ENCODE measurements at places on chromosomes 6 and 20.
A peak's percentile ranks its signal among the peaks of the same experiment; 100 is the strongest.

- no peak for DNase-seq
- no peaks in the 10 kb centered on the region for H3K36me3 ChIP-seq
These were observed 15.9 kb upstream of the ADGB start for GRCh38 chr6:146582857-146583256.

DNA sequence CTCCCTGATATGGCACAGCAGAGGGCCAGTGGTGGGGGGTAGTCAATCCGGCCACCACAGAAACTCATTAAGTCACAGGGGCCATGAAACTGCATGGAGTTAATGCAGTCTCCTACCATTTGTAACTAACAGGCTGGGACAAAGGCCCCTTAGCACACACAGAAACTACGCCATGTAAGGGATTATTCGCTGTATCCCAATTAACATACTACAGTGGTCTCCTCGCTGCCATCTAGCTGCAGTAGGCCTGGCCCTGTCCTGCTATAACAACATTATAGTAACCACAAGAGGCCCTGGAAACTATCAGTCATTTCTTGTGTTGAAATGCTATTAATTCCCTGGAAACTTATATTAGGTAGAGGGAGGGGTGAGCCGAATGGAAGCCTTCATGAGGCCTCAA is 72.3 kb upstream of the CCN2 start:
- no peaks in the 10 kb centered on the region for H3K36me3 ChIP-seq
- H3K27me3 ChIP-seq = no peaks in the 10 kb centered on the region
- H3K4me1 ChIP-seq = peaks cover 14% of the 10 kb centered on the region
- H3K4me3 ChIP-seq = no peak overlapping the region
- no peak for DNase-seq

DNA sequence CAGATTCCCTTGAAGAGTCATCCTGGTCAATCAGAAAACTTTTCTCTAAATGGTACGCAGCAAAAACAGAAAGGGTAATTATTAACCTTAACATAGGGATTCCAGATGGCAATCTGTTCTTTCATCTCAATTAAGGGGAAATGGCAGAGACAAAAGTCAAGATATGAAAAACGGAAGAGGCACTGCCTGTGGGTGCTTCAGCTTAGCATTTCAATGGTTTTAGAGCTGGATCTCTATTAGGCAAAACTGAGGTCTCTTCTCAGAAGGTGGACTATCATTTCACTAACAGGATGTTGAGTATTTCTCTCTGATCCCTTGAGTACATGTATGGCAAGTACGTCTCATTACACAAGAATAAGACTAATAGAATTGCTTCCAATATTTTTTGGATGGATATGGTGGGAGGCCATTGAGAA is 296.9 kb downstream of the HIVEP2 start:
- H3K4me3 ChIP-seq = no peak overlapping the region
- no peak for DNase-seq
- H3K36me3 ChIP-seq = no peaks in the 10 kb centered on the region
- peaks cover 55% of the 10 kb centered on the region for H3K27me3 ChIP-seq
- no peaks in the 10 kb centered on the region for H3K4me1 ChIP-seq

- no peaks in the 10 kb centered on the region for H3K4me1 ChIP-seq
- H3K27me3 ChIP-seq = no peaks in the 10 kb centered on the region
- no peak overlapping the region for H3K27ac ChIP-seq
- no peak for DNase-seq
- H3K36me3 ChIP-seq = no peaks in the 10 kb centered on the region
These were observed 38.2 kb downstream of the ATRN start for GRCh38 chr20:3509064-3509463.

DNA sequence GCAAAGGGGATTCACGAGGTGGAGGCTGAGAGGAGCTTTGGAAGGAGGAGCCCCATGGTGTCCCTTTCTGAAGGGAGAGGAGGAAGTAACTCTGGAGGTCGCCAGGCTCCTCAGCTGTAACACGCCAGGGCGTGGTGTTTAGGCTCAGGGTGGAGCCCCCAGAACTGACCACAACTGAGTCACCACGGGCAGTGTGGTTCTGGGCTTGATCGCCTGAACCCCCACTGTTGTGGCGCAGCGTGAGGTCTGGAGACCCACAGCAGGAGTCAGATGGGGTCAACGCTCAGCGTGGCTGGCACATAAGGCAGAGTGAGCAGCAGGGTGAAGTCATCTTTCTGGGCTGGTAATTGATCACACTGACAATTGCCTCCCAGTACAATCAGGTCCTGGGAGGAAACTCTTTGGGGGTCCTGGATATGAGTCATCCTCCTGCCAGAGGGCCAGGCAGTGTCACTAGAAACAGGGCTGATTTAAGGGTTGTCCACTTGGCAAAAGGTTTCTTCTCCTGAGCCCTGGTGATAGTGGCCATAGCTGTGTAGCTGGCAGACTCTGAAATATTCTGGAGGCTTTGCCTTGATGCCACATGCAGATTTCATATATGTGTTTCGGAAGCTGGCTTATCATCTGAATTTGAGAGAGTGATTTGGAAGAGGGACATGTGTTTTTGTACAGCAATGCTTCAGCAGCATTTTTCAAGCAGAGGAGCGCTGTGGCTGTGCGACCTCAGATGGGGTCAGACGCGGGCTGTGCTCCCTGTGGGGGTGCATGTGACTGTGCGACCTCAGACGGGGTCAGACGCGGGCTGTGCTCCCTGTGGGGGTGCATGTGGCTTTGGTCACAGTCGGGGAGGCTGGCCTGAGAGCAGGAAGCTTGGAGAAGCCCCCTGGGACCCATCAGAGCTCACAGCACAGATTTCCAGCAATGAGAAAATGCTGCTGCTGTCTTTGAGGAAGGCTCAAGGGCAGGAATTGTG is 50.0 kb downstream of the SYNJ2 start:
- peak; percentile 91 for DNase-seq
- H3K27me3 ChIP-seq = no peaks in the 10 kb centered on the region
- peaks cover 45% of the 10 kb centered on the region for H3K36me3 ChIP-seq
- H3K4me1 ChIP-seq = peaks cover 84% of the 10 kb centered on the region

GRCh38 chr6:110567957-110568696 is 91.7 kb upstream of the SLC22A16 start:
- no peaks in the 10 kb centered on the region for H3K36me3 ChIP-seq
- H3K27ac ChIP-seq = no peak overlapping the region
- no peak for DNase-seq
- H3K4me3 ChIP-seq = no peak overlapping the region
- no peaks in the 10 kb centered on the region for H3K27me3 ChIP-seq

- peak overlapping the region; percentile 47 for H3K27ac ChIP-seq
- no peaks in the 10 kb centered on the region for H3K36me3 ChIP-seq
- no peaks in the 10 kb centered on the region for H3K27me3 ChIP-seq
- no peak overlapping the region for H3K4me3 ChIP-seq
- peaks cover 46% of the 10 kb centered on the region for H3K4me1 ChIP-seq
These were observed 116.8 kb upstream of the DST start for GRCh38 chr6:56759521-56759920.

GRCh38 chr6:163122365-163122764 is 292.2 kb upstream of the QKI start:
- H3K36me3 ChIP-seq = no peaks in the 10 kb centered on the region
- no peak for DNase-seq
- H3K4me3 ChIP-seq = no peak overlapping the region
- H3K27ac ChIP-seq = no peak overlapping the region
- peaks cover 3% of the 10 kb centered on the region for H3K27me3 ChIP-seq
- H3K4me1 ChIP-seq = no peaks in the 10 kb centered on the region

DNA sequence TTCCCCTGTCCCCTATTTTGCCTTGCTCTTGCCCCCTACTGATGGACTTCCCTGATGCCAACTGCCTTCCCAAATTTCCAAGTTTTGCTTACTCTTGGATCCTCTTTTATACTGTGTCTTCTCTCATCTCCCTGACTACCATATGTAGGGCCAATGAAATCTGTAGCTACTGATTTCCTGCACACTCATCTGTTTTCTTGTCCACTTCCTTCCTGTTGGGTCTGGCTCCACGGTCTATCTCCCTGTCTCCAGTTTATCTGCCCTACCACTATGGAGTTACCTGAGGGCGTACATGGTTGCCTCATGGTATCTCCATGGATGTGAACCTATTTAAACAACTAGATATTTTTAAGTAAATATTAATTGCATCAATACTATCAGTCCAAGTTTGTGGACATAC is 140.3 kb upstream of the MCHR2 start:
- peaks cover 2% of the 10 kb centered on the region for H3K27me3 ChIP-seq
- H3K4me3 ChIP-seq = no peak overlapping the region
- no peak overlapping the region for H3K27ac ChIP-seq
- no peak for DNase-seq
- H3K36me3 ChIP-seq = peaks cover 2% of the 10 kb centered on the region
- H3K4me1 ChIP-seq = no peaks in the 10 kb centered on the region

- DNase-seq = no peak
- H3K4me3 ChIP-seq = no peak overlapping the region
- H3K4me1 ChIP-seq = no peaks in the 10 kb centered on the region
- peaks cover 5% of the 10 kb centered on the region for H3K36me3 ChIP-seq
These were observed 166.0 kb downstream of the ARHGAP18 start for GRCh38 chr6:129543981-129544380.

GRCh38 chr6:105077596-105078385 is 102.0 kb downstream of the POPDC3 start:
- peaks cover 8% of the 10 kb centered on the region for H3K4me1 ChIP-seq
- no peak overlapping the region for H3K27ac ChIP-seq
- no peaks in the 10 kb centered on the region for H3K27me3 ChIP-seq
- no peak overlapping the region for H3K4me3 ChIP-seq

DNA sequence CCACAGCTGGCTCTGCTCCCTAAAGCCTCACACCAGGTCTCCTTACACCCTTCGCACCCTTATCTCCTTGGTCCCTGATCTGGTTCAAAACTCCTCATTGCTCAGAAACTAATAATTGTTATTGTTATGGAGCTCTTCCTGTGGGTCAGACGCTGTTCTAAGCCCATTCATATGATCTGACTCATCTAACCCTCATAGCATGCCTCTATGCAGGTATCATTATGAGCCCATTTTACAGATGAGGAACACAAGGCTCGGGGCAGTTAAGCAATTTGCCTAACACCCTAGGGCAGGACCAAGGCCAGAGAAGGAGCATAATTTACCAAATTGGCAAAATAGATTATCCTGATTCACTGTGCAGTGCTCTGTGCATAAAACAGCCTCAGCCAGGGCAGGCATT is 51.8 kb upstream of the CCDC167 start:
- H3K4me1 ChIP-seq = peaks cover 22% of the 10 kb centered on the region
- no peaks in the 10 kb centered on the region for H3K36me3 ChIP-seq
- no peak overlapping the region for H3K4me3 ChIP-seq
- no peaks in the 10 kb centered on the region for H3K27me3 ChIP-seq
- no peak for DNase-seq

DNA sequence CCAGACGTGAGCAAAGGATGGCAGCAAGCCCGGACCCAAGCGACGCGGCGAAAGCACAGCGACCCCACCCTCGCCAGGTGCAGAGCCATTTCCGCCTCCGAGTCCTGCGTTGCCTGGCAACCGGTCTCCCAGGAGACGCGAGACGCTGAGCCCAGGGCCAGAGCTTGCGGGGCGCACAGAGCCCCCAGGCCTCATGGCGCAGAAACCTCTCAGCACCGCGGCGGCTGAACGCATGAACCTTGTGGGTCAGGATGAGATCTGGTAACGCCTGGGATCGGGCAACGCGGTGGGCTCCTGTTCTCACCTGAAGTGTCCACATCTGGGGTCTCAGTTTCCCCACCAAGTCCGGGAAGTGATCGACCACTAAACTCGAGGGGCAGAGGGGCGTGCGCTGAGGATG is 77.7 kb downstream of the ANKRD60 start:
- DNase-seq = no peak
- H3K4me1 ChIP-seq = no peaks in the 10 kb centered on the region
- H3K36me3 ChIP-seq = no peaks in the 10 kb centered on the region
- no peak overlapping the region for H3K27ac ChIP-seq
- peaks cover 57% of the 10 kb centered on the region for H3K27me3 ChIP-seq
- no peak overlapping the region for H3K4me3 ChIP-seq

DNA sequence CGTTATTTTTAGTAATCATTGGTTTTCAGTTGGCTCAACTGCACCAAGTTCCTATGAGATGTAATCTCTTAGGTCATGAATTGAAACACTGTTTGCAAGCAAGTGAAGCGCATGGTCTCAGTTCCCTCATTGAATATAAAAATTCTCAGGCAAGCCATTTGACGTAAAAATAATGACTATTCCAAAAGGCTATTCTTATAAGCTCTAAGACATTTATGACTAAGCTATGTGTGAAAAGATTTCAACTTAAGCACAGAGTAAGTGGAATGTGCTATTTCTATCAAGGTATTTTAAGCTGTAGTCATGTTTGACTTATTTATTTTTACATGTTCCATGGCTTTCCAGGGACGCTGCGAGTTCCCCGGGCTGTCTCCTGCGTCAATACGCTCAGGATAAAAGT is 248.5 kb downstream of the THBS2 start:
- DNase-seq = no peak
- no peak overlapping the region for H3K4me3 ChIP-seq
- H3K4me1 ChIP-seq = no peaks in the 10 kb centered on the region
- no peak overlapping the region for H3K27ac ChIP-seq

DNA sequence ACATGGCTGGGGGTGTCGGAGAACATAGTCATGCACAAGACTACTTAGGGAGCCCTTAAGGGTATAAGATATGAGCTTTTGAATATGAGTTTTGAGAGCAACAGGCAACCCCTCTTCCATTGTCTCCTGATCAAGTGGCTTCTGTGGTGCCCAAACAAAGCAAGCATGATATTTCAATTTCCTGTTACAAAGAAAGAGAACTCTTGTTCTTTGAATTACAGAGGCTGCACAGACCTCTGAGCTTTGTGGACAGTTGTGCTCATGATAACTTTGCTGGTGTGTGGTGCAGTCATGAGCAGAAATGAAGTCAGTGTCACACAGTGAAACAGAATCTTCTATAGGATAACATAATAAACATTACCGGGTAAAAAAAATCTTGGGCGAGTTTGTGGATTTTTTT is 66.8 kb upstream of the THEMIS start:
- H3K36me3 ChIP-seq = peaks cover 39% of the 10 kb centered on the region
- no peaks in the 10 kb centered on the region for H3K4me1 ChIP-seq
- H3K27ac ChIP-seq = no peak overlapping the region
- no peaks in the 10 kb centered on the region for H3K27me3 ChIP-seq

DNA sequence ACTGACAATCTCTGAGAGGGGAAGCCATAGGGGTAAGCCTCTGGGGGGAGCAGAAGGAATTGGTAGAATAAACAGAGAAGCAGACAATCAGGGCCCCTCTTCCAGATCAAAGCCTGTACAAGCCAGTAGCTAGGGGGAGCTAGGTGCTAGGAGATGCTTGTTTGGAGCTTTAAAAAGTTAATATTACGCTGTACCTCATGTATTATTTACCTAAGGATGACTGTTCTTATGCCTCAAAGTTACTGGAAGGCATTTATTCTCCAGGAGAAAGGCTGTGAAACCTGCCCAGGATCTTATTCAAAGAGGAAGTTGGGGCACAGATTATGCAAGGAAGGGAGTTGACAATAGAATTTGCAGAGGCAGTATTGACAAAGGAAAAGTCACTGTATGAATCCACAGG is 111.8 kb upstream of the SLC35F1 start:
- H3K36me3 ChIP-seq = no peaks in the 10 kb centered on the region
- H3K27me3 ChIP-seq = no peaks in the 10 kb centered on the region
- H3K4me3 ChIP-seq = no peak overlapping the region
- no peak for DNase-seq

All from osteocyte (in vitro differentiated cells).